Bronchial epithelial cell (primary cell): ENCODE measurements at places on chromosomes 7 and 10. TPM values are rescaled to one million over a fixed set of nuclear protein-coding genes. Genes with fewer than 3 reads are reported as not detected.

GRCh38 chr10:129710510-129710847, 243.4 kb downstream of the MGMT start:
- no peak for DNase-seq

GRCh38 chr7:28068811-28069216, 111.8 kb downstream of the JAZF1 start:
- DNase-seq, result peak; percentile 6

- DNase-seq, result no peak
These were observed 443.0 kb upstream of the MKI67 start for GRCh38 chr10:128568990-128569945.

DNA sequence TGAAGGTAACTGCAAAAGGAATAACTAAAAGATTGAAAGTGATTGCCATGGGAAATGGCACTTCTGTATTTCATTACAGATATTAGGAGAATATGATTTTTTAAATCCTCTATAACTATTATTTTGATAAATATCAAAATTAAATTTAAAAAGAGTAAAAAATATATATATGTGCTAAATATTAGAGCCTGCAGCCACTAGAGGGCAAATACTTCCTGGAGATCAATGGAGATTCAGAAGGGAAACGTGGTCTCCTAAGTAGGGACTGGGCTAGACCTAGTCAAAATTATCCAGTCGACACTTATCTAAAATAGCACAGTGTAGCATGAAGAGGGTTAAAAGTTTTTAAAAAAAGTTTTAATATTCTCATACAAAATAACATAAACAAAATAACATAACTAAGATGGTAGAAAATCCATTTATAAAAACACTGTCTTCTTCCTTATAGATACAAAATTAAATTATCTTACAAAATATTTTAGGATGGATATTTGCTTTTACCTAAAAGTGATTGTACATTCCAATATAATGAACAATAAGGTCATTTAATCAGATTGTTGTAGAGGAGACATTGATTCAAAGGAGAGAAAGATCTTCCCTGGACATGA, 434.3 kb downstream of the MDFIC start:
- DNase-seq, result peak; percentile 25

DNA sequence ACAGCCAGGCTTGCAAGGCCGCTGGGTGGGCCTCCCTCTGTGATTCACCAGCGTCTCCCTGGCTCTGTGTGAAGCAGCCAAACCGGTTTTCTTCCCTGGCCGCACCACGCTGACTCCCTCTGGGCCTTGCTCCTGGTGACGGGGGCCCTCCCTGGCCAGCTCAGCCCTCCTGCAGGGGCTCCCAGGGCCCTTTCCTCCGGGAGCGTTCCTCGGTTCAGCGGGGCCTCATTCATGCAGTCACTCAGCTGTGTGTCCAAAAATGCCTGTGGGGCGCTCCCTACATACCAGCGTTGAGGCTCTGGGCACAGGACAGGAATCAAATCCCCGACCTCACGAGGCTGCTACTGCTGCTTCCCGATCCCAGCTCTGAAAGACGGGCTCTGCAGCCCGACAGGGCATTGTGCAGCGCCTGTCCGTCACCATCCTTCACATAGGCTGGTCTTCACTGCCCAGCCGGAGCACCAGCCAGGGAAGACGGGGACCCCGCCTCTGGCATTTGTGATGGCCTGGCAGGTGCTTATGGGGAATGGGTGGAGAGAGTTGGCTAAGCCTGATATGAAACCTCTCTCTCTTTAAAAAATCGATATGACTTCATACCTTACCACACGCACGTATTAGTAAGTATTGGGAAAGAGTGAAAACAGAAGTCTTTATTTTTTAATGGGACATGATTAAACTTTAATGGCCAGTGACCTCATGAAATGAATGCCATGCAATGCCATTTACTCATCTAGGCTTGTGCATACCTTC, 110.0 kb upstream of the SHH start:
- DNase-seq, result peak; percentile 87

DNA sequence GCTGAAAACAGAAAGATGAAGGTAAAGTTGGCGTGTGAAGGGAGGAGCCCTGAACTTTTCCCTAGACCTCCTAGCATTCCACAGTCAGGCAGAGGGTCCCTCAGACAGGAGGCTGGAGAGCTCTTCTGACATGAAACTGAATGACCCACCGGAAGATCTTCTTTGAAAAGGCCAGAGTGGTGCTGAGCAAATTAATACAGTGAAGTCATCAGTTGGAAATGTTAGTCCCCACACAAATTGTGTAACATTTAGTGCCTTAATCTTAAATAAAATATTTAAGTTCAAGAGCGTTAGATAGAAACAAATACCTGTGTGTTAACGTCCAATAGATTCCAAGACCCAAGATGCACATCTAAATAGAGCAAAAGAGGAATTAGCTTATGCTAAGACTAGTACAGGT, 49.0 kb upstream of the WNT16 start:
- no peak for DNase-seq

- DNase-seq, result no peak
These were observed 741.8 kb downstream of the SUGCT start for GRCh38 chr7:40876601-40877000.

GRCh38 chr7:131011432-131011742, 277.4 kb upstream of the KLF14 start:
- no peak for DNase-seq

DNA sequence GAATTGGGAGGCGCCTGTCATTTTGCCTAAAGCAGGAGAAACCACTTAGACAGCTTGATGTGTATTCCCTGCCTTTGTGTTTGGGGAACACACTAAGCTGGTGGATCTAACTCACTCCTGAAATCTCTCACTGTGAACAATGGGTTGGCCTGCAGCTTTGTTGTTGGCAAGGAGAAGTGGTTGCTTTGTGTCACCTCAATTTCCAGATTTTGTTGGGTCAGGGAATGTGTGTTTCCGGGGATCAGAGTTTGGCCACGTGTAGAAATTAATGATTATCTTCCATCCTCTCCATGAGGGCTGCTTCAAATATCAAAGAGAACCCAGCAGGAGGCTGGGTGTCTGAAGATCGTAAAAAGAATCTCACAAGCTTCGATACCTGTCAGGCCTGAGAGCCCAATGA, 27.8 kb downstream of the A1CF start:
- DNase-seq, result no peak

- peak; percentile 35 for DNase-seq
These were observed 106.4 kb upstream of the GJD4 start for GRCh38 chr10:35498693-35499092.

GRCh38 chr10:43238462-43238861, 28.4 kb downstream of the RASGEF1A start:
- DNase-seq, result no peak

DNA sequence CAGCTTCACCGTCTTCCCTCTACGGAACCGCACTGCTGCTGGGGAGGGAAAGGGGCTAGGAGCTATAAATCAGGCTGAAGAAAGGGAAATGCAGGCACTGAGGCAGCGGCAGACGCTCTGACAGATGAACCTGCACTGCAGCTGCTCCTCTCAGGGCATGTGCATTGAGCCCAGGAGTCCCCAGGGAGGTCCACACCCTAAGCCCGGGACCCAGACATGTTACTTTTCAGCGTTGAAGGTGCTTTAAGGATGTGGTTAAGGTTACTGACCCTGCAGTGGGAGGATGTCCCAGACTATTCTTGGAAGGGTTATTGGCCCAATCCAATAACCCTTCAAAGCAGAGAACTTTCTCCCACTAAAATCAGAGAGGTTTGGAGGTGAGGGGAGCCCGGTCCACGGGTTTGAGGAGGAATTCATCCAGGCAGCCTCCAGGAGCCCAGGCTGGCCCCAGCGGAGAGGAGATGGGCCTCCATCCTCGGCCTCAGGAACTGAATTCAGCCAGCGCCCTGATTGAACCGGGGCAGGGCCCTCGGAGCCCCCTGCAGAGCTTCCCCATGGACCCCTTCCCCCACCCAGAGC, 75.4 kb downstream of the ADARB2 start:
- no peak for DNase-seq

DNA sequence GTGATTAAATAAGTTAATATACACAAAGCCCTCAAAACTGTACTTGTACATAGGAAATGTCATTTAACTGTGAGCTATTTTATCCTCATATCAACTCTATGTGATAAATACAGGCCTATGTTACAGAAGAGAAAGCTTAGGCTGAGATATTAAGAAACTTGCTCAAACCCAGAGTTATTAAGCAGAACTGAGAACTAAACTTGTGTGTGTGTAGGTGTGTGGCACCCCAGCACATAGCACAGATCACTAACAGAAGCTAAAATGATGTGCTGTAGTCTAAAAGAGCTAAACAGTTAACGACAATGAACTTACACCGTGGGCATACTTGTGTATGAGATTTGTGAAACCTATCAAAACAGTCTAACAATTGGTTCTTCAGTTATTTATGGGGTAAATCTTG, 34.5 kb downstream of the MTPN start:
- no peak for DNase-seq

DNA sequence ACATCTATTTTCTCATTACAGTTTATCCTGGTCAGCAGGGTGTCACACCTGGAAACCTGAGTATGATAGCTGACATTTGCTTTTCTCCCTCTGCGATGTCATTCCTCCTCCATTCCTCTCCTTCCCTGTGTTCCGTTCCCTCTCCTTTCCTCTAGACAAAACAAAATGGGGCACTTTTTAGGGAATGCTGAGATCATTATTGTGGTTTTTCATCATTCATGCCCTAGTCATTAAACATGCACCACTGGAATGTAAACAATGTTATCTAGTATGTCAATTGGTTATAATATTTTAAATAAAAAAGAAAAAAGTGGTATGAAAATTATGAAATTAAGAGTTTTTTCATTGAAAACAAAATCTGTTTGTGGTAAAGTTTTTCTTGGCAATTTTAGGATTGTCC, 132.6 kb downstream of the MAPK8 start:
- DNase-seq, result peak; percentile 69

DNA sequence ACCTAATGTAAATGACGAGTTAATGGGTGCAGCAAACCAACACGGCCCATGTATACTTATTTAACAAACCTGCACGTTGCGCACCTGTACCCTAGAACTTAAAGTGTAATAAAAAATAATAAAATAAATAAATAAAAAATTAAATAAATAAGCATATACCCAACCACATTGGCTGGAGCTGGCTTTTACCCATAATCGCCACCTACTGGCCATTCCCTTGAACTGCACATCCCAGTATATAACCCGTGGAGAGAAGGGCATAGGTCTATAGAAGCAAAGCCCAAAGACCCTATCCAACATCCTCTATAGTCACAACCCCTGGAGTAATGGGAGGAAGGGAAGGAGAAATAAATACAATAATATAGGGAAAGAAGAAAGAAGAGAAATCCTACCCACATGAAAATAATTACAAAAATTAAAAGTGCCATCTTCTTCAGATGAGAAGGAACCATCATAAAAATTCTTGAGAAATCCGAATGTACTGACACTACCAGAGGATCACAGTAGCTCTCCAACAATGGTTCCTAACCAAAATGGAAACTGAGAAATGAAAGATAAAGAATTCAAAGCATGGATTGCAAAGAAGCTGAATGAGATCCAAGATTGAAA, 65.6 kb downstream of the TWIST1 start:
- peak; percentile 44 for DNase-seq

- DNase-seq, result no peak
These were observed 231.8 kb upstream of the DKK1 start for GRCh38 chr10:52082307-52082706.

GRCh38 chr7:71308096-71308495, 176.2 kb downstream of the GALNT17 start:
- DNase-seq, result no peak

DNA sequence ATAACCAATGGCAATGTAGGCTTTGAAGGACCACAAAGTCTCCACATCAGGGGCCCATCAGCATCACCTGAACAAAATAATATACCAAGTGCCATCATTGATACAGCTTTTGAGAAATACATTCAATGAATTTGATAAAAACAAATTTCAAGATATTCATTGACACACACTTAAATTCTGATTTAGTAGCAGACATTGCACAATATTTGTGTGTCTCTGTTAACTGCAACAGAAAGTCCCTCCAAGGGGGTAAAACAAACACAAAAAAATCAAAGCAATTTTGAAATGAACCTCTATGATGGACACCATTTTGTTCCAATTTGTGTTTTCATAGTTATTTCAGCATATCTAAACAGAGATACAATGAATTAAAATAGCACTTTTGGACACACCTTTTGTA, 86.8 kb upstream of the RSU1 start:
- DNase-seq, result no peak

DNA sequence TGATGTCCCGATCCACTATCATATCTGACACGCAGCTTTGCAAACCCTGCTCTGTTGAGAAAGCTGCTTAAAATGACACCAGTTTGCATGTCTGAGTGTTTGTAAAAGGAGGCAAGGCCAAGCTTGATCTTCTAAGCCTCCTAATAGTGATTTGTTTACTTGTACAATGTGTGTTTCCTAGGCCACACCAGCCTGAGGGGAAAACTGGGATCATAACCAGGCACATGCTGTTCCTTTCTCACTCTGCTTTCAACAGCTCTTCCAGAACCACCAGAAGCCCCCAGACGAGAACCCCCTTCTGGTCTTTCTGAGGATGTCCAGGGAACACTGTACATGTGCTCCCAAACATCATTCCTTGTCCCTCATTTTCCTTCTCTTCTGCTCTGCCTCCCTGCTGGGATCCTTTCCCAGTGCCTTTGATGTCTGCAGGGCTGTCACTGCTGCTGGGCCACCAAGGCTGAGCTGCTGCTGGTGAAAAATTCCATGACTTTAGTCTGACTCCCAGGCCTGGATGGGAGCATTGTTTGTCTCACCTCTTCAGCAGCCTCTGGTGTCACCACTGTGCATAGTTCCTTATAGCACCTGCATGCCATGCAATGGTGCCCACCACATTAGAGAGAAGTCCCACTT, 4.0 kb upstream of the LGI1 start:
- DNase-seq, result no peak

- no peak for DNase-seq
These were observed 15.3 kb downstream of the UCMA start for GRCh38 chr10:13218878-13219277.

GRCh38 chr7:155298834-155299534, 1.3 kb downstream of the INSIG1 start:
- peak; percentile 88 for DNase-seq

DNA sequence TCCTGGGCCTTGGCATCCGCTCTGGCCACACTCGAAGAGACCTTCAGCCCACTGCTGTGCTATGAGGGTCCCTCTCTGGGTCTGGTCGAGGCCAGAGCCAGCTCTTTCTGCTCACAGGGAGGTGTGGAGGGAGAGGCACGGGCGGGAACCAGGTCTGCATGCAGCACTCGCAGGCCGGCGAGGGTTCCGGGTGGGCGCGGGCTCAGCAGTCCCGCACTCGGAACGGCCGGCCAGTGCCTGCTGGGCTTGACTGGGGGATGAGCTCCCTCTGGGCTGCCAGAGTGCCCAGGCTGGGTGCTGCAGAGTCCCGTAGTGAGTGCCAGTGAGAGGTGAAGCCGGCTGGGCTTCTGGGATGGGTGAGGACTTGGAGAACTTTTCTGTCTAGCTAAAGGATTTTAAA, 882.7 kb downstream of the XPNPEP1 start:
- no peak for DNase-seq

The HOXA2 gene
- total RNA-seq, result not detected in 2 replicates

The AGR3 gene
- total RNA-seq, result not detected in 2 replicates

The MRC1 gene
- total RNA-seq, result under 0.01 TPM in 2 replicates

The TMEM213 gene
- total RNA-seq, result not detected in 2 replicates

The NUDT13 gene
- total RNA-seq, result 0.64 and 1.1 TPM in 2 replicates

The VWA2 gene
- total RNA-seq, result 1.8 and 3.9 TPM in 2 replicates

The CASTOR2 gene
- total RNA-seq, result 1.6 and 2.9 TPM in 2 replicates

The RELN gene
- total RNA-seq, result 0.13 TPM in 1 of 2 replicates, not detected in the other

The HPSE2 gene
- not detected in 2 replicates for total RNA-seq

The SHTN1 gene
- total RNA-seq, result 2.1 and 3.1 TPM in 2 replicates

The MYO3A gene
- not detected in 2 replicates for total RNA-seq

The PRSS1 gene
- total RNA-seq, result under 0.01 TPM in 1 of 2 replicates, not detected in the other

The PNLIPRP3 gene
- total RNA-seq, result 53.2 and 67.8 TPM in 2 replicates

The PRPS1L1 gene
- not detected in 2 replicates for total RNA-seq

The RET gene
- total RNA-seq, result 0.26 and 0.53 TPM in 2 replicates

The PAPSS2 gene
- total RNA-seq, result 0.26 and 5.5 TPM in 2 replicates

The ELFN1 gene
- total RNA-seq, result under 0.01 TPM in 1 of 2 replicates, not detected in the other

The PTPRE gene
- 5.9 and 7.9 TPM in 2 replicates for total RNA-seq

The ST8SIA6 gene
- 0.53 and 4.4 TPM in 2 replicates for total RNA-seq
